Effector CD8-positive, alpha-beta T cell (primary cell): ENCODE measurements at places on chromosomes 1 and 21.

- no peak for DNase-seq
Measured at GRCh38 chr1:81756872-81757271, 43.9 kb upstream of the ADGRL2 start.

- DNase-seq: no peak
Measured at GRCh38 chr1:205827623-205828022, 14.6 kb upstream of the SLC41A1 start.

DNA sequence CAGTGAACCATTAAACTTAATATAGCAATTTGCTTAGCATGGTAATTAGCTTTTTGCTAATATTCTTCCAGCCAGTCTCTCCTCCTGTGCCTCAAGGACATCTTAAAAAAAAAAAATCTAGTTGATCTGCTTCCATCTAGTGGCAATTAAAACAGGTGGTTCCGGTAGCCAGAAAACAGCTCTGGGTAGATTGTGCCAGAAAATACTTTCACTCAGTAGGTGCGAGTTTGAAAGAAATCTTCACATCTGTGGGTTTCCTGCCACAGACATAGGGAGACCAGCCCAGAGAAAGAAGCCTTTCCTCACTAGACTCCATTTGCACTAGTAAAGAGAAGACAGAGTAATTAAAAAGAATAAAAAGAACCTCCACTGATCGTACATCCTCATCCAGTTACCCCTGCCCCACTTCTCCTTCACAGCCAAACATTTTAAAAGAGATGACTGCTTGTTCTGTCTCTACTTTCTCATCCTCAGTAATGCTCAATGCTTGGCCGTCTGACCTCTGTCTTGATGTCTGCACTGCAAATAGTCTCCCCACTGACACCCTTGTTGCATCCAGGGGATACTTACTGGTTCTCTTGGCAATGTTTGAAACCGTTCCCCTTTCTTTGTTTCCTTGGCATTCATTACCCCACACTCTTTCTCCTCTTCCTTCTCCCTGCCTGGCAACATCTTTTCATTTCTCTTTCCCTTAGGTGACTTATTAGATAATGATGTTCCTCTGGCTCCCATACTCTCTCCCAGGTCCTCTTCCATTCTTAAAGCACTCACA lies 16.9 kb downstream of the SELL start:
- no peak for DNase-seq

DNA sequence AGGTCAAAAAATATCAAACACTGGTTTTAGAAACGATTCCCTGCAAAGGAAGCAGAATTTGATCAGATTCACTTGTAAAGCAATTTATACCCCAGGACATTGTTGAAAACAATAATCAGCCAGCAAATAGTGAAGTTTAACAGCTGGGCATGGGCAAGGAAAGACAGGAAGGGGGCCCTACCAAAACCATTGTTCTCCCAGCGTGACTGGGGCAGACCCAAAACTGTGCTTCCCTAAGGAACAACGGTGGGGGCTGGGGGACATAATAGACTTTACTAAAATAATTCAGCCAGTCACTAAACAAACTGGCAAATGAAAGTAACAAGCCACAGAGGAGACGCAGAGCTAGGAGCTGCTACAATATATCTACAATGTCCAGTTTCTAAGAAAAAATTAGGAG lies 100.2 kb downstream of the AHCTF1 start:
- DNase-seq: no peak

DNA sequence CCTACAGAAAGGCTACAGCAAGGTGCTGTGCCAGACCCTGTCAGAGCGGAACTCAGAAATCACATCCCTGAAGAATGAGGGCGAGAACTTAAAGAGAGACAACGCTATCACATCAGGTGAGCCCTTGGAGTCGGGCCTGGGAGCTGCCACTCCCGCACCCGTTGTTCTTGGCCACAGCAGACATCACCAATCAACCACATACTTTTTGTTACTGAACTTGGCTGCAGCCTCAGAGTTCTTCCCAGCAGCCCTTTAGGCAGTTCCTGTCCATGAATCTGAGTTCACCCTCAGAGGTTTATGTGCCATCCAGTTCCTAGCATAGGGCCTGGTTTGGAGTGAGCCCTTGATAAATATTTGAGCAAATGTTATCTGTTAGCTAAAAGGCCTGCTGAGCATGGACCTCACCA lies 61.6 kb downstream of the FHAD1 start:
- DNase-seq: no peak

- no peak for DNase-seq
Measured at GRCh38 chr1:234938135-234938534, 190.5 kb downstream of the TOMM20 start.

DNA sequence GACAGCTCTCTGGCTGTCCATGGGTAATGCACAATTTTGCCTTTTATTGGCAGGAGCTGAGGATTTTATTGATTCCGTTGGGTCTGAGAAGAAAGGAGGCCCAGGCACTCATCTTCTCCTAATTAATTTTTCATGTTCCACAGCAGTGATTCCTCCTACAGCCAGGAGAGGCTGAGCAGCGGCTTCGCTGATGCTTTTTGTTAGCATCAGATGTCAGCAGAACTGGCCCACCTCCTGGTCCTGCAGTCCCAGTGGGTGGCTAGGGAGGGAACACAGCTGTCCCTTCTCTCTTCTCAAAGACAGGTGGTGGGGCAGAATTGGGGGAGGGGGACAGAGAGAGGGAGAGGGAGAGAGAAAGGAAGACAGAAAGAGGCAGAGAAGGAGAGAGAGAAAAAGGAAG lies 5.7 kb downstream of the MT1HL1 start:
- DNase-seq: no peak

GRCh38 chr21:42377211-42377950 lies 11.0 kb upstream of the TFF1 start:
- no peak for DNase-seq

DNA sequence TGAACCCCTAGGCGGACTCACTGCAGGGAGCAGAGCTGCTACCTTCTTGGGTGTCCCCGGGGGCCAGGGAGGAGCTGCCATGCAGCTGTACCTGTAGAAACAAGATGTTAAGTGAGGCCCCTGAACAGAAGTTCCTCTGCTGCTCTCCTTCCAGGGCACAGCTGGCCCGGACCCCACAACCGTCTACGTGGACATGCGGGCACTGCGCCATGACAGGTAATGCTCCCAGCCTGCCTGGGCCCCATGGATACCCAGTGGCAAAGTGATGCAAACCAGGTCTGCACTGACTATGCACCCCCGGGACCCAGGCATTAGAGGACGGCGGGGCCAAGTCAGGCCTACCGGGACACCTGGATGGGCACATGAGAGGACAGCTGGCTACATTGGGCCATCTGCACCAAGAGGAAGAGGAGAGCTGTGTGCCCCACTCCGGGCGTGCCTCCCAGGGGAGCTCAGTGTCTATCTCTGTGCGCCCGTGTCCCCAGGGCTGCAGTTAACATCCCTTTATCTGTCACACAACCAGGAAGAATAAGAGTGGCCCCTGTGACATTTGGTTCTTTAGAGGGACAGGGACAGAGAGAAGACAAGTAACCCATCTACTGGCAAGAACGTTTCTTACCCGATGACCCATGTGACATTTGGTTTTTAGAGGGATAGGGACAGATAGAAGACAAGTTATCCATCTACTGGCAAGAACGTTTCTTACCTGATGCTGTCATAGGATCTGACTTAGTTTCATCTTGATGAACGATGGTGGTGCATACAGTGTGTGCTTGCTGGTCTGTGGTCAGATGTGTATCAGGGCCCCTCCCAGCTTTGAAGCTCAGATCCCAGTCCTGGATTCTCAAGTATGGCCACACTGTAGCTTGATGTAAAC lies 44.1 kb downstream of the S100B start:
- DNase-seq: no peak

DNA sequence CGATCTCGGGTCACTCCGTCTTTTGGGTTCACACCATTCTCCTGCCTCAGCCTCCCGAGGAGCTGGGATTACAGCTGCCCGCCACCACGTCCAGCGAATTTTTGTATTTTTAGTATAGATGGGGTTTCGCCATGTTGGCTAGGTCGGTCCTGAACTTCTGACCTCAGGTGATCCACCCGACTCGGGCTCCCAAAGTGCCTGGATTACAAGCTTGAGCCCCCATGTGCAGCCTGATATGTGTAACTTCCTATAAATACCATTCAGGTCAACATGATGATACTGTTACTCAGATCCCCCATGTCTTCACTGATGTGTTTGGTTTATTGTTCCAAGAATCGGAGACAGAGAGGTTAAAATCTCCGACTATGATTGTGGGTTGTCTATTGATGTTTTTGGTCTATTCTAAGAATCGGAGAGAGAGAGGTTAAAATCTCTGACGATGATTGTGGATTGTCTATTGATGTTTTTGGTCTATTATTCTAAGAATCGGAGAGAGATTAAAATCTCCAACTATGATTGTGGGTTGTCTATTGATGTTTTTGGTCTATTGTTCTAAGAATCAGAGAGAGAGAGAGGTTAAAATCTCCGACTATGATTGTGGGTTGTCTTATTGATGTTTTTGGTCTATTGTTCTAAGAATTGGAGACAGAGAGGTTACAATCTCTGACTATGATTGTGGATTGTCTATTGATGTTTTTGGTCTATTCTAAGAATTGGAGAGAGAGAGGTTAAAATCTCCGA lies 17.0 kb downstream of the C1orf159 start:
- DNase-seq: no peak

- DNase-seq: no peak
Measured at GRCh38 chr1:91383456-91383855, 21.2 kb downstream of the HFM1 start.

GRCh38 chr1:116706123-116706522 lies 38.6 kb upstream of the IGSF3 start:
- no peak for DNase-seq
